Ovary (tissue), 10 donors: ENCODE measurements at places on chromosomes 11 and 22. TPM values are rescaled to one million over a fixed set of nuclear protein-coding genes. Genes with fewer than 3 reads are reported as not detected.

GUCD1 gene
- polyA plus RNA-seq: 53.5 TPM

SHISA8 gene
- not detected for polyA plus RNA-seq

CREB3L1 gene
- 25.9 TPM for polyA plus RNA-seq

- DNase-seq: no peak
These were observed 71.1 kb upstream of the OLFML1 start for GRCh38 chr11:7413961-7414915.

GRCh38 chr11:128210148-128210940 is 377.0 kb downstream of the ETS1 start:
- no peak for DNase-seq

DNA sequence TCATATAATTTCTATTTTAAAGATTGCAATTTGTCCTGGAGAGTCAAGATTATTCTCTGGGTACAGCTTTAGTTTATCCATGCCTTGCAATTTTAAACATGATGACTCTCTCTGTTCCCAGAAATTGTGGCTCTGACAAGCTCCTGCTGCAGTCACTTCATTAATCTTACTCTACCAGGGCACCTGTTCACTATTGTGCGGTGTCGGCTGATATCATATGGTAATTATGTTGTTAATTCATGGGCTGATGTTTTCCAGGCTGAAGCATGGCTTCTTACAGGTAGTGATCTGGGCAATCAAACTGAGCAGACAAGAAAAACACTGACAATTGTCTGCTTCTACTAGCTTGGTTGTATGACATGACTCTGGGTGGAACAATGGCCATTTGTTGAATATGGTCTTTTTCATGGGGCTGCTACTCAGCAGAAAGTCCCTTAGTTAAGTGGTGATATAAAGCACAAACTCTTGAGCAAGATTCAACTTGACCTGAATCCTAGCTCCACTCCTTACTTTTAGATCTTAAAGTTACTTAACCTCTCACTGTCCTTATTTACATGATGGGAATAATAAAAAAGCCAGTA is 230.7 kb downstream of the FAT3 start:
- no peak for DNase-seq

DNA sequence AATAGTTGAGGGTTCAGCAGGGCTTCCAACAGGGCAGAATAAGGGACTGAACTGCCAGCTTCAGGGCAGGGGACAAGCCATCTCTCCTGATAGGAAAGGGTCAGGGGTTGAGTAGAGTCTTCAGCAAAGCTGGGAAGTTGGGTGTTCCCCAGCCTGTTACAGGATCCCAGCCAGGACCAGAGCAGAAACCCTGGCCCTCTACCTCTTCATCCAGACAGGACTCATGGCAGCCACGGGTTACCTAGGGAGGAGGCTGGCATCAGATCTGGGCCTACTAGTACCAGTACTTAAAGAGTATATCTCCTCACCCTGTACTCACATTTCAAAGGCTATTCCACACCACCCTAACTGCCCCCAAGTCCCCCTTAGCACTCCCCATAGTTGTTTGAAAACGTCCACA is 2.4 kb upstream of the TAF10 start:
- no peak for DNase-seq

DNA sequence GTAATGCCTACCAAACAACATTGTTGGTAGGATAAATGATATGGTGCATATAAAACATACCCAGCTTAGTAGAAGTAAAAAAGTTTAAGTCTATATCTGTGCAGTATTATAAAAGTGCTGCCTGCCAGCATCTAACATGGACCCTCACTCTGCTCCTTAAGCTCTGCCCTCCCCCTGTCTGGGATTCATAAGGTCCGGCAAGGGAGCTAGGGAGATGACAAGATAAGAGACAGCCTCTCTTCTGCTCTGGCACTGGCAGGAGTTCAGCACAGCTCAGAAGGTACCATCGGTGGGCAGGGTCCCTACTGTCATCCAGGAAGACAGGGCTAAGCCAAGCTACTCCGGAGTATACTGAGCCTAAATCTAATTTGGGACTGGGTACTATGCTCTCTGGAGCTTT is 42.8 kb downstream of the TRIM66 start:
- no peak for DNase-seq

- no peak for DNase-seq
These were observed 125.2 kb downstream of the PHF21B start for GRCh38 chr22:44884562-44884961.
